Fibroblast of the aortic adventitia (primary cell): ENCODE measurements at places on chromosomes 13 and 19. TPM values are rescaled to one million over a fixed set of nuclear protein-coding genes. Genes with fewer than 3 reads are reported as not detected.

The CYP4F12 gene
- total RNA-seq: not detected in 2 replicates

The ZNF709 gene
- 1.4 and 3.8 TPM in 2 replicates for total RNA-seq

The FXYD3 gene
- 1.3 TPM in 1 of 2 replicates, not detected in the other for total RNA-seq

The OR7D2 gene
- total RNA-seq: not detected in 2 replicates

The ZNF844 gene
- total RNA-seq: 2.0 and 11.1 TPM in 2 replicates

The PEX11G gene
- total RNA-seq: 1.6 and 5.4 TPM in 2 replicates

The OLFM2 gene
- total RNA-seq: 0.82 and 16.0 TPM in 2 replicates
